Tongue (tissue), 3 donors: ENCODE measurements at places on chromosomes 12 and 14.

- DNase-seq, result no peak
Observed at GRCh38 chr12:65668981-65669695, 155.1 kb upstream of the HMGA2 start.

- DNase-seq, result no peak
Observed at GRCh38 chr14:33999771-34000291, 49.0 kb upstream of the EGLN3 start.

DNA sequence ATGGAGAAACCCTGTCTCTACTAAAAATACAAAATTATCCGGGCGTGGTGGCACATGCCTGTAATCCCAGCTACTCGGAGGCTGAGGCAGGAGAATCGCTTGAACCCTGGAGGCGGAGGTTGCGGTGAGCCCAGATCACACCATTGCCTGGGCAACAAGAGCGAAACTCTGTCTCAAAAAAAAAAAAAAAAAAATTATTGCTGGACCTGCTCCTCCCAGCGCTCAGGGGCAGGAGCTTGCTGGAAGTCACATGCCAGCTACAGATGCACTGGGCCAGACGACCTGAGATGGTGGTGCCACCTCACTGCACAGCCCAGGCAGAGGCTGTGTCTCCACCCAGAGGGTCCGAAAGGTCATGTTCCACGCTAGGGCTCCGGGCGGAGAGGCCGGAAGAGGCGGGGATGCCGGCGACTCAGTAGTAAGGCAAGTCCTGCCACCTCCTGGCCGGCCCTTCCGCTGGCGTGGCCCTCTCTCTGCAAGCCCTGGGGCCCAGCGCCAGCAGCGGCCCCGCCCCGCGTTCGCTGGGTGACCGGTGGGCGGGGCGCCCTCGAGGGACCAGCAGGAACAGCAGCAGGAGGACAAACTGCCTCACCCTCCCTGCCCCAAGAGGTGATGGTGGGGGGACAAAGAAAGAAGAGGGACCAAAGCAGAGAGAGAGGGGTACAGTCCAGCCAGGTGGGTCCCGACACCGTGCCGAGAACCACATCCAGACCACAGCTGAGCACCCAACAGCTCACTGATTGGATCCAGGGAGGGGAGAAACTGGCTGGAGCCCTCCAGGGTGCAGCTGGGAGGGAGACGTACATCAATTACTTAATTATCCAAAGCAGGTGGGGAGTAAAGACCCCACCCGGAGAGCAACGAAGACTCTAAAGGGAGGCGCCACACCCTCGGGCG lies 3.6 kb upstream of the RHOF start:
- DNase-seq, result peak; percentile 81

- no peak for DNase-seq
Observed at GRCh38 chr12:51788876-51789275, 59.6 kb downstream of the FIGNL2 start.

DNA sequence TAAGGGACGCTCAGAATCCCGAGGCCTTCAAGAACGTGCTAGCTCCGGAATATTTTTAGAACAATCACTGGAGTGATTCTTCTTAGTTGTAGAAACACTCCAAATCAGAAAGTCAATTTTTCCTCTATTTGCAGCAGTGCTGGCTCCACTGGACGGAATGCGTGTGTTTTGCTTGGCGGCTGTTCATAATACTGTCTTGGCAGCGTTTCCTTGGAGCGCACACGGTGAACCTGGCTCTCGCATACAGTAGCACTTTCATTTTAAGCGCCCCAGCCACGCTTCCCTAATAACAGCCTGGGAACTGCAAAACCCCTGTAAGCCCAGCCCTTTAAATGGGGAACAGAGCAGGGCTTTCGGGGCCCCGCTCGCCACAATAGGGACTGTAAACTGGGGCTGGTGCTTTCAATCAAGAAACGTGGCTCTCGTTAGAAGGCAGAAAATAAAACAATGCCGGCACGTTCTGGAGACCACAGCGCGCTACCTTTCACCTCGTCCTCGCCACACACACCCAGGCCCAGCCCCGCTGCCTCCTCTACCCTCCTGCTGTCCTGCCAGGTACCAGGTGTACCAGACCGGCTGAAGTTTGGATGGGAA lies 79.9 kb downstream of the BCL11B start:
- peak; percentile 95 for DNase-seq

DNA sequence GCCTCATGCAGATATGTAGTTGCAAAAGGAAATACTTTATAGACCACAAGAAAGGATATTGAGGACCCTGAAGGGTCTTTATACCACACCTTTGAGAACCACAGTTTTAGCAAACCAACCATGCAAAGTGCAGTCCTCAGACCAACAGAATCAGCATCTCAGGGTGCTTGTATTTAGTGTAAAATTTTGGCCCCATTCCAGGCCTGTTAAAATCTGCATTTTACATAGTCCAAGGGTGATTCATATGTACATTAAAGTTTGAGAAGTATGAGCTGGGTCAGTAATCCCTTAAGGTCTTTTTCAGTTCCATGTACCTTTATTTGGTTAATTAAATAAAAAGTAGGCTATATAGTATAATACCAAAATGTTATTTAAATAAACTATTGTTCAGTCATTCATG lies 91.2 kb downstream of the WNK1 start:
- DNase-seq, result no peak

DNA sequence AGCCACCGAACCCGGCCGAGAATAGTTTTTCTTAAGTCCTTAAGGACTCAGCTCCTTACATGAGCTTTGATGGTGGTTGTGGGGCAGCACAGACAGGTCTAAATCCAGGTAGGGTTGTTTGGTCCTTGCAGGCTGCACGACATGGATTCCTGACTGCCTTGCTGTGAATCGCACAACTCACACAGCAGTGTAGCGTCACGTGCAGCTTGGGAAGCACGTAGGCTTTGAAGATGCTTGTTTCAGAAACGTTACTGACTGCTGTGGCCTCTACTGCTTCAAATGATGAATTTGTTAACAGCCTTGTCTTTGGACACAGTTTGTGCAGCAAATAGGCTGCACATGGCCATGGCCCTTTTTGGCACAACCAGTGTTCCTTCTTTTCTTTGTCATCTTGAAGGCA lies 29.9 kb downstream of the ZBTB42 start:
- no peak for DNase-seq

GRCh38 chr12:103075848-103076247 lies 118.4 kb downstream of the ASCL1 start:
- DNase-seq, result no peak

DNA sequence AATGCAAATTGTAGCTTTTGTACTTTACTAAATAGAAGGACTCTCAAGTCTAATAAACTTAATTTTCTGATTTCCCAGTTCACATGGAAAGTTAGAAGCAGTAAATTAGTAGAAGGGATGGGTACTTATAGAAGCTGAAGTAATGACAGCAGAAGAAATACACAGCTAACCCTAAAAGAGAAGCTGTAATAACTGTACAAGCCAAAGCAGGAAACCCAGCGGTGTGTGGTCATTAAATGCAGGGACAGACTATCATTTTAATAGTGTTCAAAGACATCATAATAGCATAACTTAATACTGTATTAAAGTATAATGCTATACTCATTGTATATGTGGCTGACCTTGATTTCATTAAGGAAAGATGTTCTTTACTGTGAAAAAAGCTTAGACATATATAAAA lies 74.9 kb downstream of the PCNX1 start:
- no peak for DNase-seq

DNA sequence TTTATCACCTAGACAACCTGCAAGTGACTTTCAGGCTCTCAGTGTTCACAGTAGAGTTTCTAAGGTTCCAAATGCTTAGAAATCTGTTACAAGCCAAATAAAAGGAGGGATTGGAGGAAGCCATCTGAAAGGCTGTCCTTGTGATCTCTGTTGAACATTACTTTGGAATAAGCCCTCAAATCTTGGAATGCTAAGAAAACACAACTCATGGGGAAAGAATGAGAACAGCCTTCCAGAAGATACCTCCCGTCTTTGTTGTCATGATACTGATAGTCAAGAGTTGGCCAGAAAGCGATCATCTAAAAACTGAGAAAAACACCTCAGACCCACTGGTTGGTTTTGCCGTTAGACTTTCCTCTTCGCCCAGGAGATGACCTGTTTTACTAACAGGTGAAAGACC lies 44.4 kb upstream of the KCNK13 start:
- DNase-seq, result no peak

- no peak for DNase-seq
Observed at GRCh38 chr14:104390221-104390931, 189.2 kb upstream of the C14orf180 start.

- no peak for DNase-seq
Observed at GRCh38 chr14:65879248-65880009, 466.9 kb downstream of the FUT8 start.

- no peak for DNase-seq
Observed at GRCh38 chr12:43883748-43884147, 47.9 kb downstream of the TMEM117 start.

DNA sequence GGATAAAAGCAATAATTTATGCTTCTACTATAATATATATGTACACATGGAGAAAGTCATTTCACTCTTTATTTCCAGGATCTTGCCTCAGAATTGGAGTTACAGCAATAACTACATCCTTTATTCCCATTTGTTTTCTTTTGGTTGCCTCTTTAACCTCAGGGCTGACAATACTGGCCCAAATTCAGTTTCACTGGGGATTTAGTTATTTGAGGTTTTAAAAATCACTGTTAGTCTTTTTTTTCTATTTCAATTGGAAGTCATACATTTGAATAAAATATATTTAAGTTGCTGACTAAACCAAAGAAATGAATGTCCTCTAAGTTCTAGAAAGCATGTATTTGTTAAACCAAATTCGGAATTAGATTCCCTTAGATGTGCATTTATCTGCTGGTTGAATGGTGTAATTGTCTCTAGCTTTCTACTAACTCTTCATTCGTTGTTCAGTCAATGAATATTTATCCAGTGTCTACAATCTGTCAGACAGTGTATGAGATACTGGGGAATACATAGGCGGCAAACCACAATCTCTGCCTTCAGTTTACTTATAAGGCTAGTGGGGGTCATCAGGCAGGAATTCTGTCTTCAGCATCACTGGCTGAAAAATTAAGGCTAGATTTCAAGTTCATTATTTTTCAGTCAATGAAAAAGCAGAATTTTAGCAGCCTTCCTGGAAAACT lies 190.8 kb upstream of the ARHGAP5 start:
- DNase-seq, result no peak
